ENCODE measurements at places on chromosomes 12 and 14.

DNA sequence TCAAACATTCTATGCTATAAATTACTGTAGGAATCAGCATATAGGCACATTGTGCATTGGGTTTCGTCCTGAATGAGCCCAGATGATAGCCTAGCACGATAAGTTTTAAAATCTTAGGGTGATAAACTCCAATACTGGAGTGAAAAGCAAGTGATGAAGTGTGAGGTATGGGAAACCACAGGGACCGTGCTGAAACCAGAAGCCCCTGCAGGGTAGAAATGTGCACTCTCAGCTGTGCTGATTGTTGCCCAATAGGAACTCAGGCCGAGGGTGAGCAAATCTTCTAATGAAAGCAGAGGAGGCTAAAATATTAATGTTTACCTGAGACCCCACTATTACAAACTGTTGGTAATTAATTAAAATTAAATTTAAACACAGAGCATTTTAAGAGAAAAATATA lies 1486.6 kb downstream of the AACS start:
- DNase-seq = no peak

- no peak for DNase-seq
Observed at GRCh38 chr12:126033751-126034150, 968.5 kb downstream of the AACS start.

- DNase-seq = no peak
Observed at GRCh38 chr12:63882844-63883243, 38.3 kb downstream of the SRGAP1 start.

- DNase-seq = no peak
Observed at GRCh38 chr12:127275416-127275815, 991.6 kb upstream of the TMEM132C start.

- no peak for DNase-seq
Observed at GRCh38 chr14:50347521-50347920, 35.4 kb downstream of the DMAC2L start.

DNA sequence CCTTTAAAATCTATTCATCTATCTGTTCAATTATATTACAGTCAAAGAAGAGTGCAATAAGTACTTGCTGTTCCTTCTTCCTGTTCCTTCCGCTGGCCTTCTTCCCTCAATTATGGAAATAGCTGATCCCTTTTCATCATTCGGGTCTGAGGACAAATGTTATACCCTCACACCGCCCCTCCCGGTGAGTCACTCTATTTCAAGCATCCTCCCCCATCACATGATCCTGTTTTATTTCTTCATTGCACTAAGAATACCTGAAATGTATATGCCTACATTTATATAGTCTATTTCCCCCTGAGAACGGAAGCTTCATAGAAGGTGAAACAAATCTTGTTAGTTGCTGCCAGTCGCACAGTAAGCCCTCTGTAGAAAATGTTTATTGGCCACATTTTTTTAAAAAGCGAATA lies 2.5 kb downstream of the SLC38A1 start:
- DNase-seq = no peak

- DNase-seq = no peak
Observed at GRCh38 chr12:93573552-93574223, 1.2 kb downstream of the SOCS2 start.

DNA sequence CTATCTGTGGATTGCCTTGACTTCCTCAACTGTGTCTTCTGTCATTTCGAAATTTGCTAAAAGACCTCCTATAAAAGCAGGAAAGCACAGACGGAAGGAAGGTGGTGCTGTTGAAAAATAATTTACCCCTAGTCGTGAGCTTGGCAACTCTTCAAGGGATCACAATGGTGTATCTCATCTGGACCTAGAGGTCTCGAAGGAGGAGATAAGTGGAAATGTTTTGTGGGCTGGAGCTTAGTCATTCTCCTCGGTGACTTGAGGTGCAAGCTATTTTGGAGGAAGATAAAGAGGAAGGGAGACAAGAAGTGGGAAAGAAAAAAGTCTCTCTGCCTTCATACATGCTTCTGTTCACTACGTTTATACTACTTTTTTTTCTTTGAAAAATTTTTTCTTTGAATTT lies 89.9 kb downstream of the FLRT2 start:
- no peak for DNase-seq

DNA sequence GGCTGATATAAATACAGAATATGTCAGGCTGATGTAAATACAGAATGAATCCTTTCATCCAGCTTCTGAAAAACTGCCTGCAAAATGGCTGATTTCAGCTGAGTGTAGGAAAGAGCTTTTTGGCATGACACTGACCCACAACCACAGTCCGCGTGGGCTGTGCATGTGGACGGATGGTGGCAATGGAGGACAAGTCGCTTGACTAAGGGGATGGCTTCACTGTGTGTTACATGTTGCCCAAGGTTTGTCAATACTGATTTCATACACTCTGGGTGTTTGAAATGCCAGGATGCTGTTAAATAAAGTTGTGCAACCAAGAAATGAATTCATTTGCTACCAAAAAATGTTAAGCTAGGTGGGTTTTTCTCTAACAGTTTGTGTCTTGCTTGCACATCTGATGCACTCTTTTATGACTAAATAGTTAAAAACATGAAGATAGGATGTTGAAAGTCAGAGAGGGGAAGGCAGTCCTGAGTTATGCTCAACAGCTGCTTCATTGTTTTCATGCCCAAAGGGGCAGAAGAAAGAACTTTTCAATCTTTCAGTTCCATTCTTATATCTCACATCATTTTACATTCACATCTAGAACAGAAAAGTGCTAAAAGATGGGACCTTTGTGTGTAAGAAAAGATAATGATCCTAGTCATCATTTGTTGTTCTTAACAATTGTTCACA lies 36.5 kb upstream of the OVCH1 start:
- no peak for DNase-seq

- peak; percentile 30 for DNase-seq
Observed at GRCh38 chr12:120710805-120711296, 593 bp downstream of the UNC119B start.
